ENCODE measurements at places on chromosomes 11 and 22. TPM values are rescaled to one million over a fixed set of nuclear protein-coding genes. Genes with fewer than 3 reads are reported as not detected.

- H3K36me3 ChIP-seq: no peaks in the 10 kb centered on the region
- no peaks in the 10 kb centered on the region for H3K27me3 ChIP-seq
- no peak overlapping the region for H3K27ac ChIP-seq
These were observed 25.1 kb downstream of the ARL14EP start for GRCh38 chr11:30348035-30348434.

Gene OR10A2
- total RNA-seq: not detected

GRCh38 chr11:34284811-34285481 lies 72.9 kb downstream of the ABTB2 start:
- H3K27me3 ChIP-seq: no peaks in the 10 kb centered on the region
- no peaks in the 10 kb centered on the region for H3K4me1 ChIP-seq
- H3K36me3 ChIP-seq: no peaks in the 10 kb centered on the region
- H3K27ac ChIP-seq: no peak overlapping the region
- no peak overlapping the region for H3K4me3 ChIP-seq

Gene CHRNA10
- not detected for total RNA-seq

DNA sequence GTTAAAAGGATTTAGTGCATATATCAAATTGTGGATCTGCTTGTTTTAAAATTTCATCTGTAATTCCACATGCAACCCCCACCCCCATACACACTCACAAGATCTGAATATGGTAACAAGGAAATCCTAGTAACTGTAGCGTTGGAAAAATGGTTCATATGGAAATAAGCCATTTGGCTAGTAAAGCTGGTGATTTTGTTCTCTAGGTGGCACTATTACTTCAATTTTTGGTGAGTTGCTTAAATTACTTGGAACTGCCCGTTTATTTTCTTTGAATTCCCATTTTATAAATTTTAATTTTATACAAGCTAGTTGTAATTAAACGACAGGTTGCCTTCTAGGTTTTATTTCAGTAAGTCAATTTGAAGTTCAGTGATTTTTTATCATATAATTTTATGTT lies 5.3 kb downstream of the BDNF start:
- H3K4me1 ChIP-seq: peaks cover 8% of the 10 kb centered on the region
- H3K27ac ChIP-seq: no peak overlapping the region
- no peaks in the 10 kb centered on the region for H3K36me3 ChIP-seq
- no peaks in the 10 kb centered on the region for H3K27me3 ChIP-seq
